Left renal cortex interstitium (tissue), 4 donors: ENCODE measurements at places on chromosomes 1 and 21.

- no peak for DNase-seq
Observed at GRCh38 chr1:110483308-110483685, 32.3 kb downstream of the PROK1 start.

DNA sequence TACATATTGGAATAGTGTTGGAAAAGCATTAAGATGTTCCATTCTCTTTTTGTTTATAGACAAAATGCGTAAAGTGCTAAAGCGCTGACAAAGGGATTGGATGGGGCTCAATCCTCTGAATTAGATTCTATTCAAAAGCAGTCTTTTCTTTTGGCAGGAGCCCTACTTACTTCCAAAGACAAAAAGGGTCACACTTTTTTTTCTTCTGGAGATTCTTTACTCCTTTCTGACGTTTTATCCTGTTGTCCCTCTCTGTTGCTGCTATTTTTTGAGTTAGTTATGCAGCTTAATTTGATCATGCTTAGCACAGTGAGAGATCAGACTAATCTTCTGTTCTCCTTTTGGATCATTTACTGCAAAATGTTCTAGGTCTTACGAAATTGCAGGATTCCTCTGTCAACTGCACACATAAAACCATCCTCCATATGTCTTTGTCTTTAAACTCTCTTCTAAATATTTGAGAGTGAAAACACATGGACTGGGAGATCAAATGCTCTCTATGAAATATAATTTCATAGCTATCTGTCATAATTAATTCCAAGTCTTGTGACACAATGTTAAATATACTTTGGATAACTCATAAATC lies 656.4 kb upstream of the ADGRL2 start:
- DNase-seq = no peak

- DNase-seq = no peak
Observed at GRCh38 chr1:67978890-67979516, 71.4 kb downstream of the DIRAS3 start.

DNA sequence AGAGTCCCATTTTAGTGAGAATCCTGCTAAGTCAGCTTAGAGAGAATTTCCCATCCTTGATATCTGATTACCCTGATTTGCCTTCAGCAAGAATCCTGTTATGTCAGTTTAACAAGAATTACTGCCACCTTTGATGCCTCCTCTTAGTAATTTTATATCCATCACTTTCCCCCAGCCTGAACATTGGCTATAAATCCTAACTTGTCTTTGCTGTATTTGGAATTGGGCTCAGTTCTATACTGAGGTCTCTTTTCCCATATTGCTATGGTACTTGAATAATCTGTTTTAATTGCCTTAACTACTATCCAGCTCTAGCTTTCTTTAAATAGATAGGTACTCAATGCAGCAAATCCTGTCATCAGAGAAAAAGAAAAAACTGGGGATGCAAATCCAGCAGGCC lies 842.0 kb upstream of the ADAMTS5 start:
- no peak for DNase-seq
